ENCODE measurements at places on chromosomes 1 and 21. TPM values are rescaled to one million over a fixed set of nuclear protein-coding genes. Genes with fewer than 3 reads are reported as not detected.

DNA sequence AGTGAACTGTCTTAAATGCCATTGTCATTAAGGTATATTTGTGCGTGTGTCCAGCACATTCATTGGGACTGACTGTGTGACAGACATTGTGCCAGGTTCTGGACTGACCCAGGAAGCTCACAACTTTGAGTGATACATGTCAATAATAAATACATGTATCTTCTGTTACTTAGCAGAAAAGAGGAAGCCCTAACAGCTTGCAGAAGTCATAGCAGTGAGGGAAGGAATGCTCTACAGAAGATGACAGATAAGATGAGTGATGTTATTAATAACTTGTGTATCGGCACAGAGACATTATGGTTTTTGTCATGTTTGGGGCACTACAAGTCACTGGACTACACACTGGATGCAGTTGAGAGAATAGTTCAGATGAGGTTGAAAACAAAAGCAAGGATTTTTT lies 1.2 kb upstream of the SRSF11 start:
- DNase-seq, result no peak

DNA sequence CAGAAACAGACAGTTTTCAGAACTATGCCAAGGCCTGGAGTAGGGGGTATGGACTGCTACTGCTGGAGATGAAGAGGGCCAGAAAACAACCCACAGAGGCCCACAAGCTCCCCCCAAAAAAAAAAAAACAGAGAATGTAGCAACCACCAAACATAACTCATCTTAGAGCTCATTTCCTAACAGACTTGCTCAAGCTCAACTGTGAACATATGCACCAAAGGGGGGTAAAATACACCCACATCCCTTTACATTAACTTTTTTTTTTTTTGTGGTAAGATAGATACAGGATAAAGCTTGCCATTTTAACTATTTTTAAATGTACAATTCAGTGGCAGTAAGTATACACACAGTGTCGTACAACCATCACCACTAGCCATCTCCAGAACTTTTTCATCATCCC lies 36.0 kb downstream of the SEC16B start:
- DNase-seq, result no peak

GRCh38 chr1:163085904-163086268 lies 16.7 kb downstream of the RGS4 start:
- no peak for DNase-seq

Gene ARHGAP30
- total RNA-seq, result 260 TPM

- no peak for DNase-seq
These were observed 49.1 kb upstream of the DMRTB1 start for GRCh38 chr1:53410100-53410541.

- no peak for DNase-seq
These were observed 9.4 kb upstream of the HENMT1 start for GRCh38 chr1:108670131-108670773.

DNA sequence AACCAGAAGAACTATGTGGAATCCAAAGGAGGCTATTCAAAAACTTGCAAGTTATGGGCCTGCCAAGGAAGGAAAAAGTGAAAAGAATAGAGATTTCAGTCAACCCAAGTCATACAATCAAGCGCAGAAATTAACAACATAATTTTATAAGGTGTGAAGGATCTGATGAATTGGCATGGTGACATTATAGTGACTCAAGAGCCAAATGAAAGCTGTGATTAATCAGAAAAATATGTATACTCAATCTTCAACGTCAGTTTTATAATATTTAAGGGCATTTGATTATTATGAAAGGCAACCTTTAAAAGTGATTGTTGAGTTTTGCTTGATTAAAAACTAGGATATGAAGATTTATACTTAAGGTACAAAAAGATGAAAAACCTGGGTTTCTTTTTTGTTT lies 37.8 kb upstream of the THEM4 start:
- DNase-seq, result no peak

- DNase-seq, result peak; percentile 71
These were observed 57.4 kb downstream of the OLIG1 start for GRCh38 chr21:33127154-33127867.

DNA sequence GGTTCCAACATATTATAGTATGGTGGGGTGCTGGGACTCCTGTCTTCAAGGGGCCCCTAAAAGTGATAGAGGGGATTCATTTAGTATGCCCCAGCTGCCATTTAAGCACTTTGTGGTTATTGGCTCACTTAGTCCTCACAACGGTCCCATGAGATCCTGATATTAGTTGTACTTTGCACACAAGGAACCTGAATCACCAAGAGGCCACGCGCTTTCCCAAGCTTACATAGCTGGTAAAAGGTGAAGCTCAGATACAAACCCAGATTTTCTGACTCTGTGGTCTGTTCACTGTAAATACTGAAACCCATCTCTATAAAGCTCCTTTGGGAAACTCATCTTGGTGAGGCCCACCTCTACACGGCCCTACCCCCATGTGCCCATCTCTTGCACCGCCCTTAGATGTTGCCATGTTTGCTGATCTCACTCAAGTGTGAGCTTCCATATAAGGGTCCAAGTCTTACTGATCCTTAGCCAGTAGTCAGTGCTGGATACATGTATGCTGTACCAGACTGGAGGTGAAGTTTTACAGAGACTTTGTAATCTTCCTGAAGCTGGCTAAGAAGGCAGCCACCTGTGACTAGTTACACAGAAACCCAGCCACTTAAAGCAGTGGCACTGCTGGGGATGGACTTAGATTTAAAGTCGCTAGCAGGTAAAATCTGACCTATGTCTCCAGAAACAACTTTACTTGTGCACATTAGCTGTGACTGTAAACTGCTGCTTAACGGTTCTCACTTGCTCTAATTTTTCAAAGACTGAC lies 124.4 kb upstream of the HOOK1 start:
- no peak for DNase-seq

Gene ANGPTL3
- total RNA-seq, result not detected

DNA sequence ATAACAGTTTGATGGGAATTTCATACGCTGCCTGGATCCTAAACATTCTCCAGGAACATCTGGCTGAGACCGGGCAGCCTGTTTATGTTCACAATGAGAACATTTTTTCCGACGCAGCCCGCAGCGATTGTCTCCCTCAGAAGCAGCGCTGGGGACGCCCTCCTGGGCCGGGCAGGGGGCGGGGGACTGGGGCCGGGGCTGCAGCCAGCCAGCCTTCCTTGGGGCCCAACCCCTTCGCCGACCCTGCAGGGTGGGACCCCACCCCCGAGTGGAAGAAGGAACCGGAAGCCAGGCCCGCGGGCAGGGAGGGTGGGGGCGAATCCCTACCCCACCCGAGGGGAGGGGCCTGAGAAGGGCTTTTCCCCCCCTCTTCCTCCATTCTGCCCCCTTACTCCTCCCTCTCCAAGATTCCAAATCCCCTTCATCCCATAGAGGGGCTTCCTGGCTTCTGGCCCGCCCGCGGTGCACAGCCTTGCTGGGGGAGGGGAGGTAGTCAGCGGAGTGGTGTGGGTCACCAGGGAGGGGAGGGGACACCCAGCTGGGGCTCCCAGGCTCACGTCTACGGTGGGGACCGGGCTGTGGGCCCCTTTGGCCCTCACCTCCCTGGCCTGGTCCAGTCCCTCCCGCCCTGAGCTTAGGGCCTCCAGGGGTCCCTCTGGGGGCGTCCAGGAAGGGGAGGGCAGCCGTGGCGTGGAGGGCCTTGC lies 60.6 kb downstream of the WNT9A start:
- peak; percentile 35 for DNase-seq

Gene PPP1R12B
- total RNA-seq, result 27.7 TPM

DNA sequence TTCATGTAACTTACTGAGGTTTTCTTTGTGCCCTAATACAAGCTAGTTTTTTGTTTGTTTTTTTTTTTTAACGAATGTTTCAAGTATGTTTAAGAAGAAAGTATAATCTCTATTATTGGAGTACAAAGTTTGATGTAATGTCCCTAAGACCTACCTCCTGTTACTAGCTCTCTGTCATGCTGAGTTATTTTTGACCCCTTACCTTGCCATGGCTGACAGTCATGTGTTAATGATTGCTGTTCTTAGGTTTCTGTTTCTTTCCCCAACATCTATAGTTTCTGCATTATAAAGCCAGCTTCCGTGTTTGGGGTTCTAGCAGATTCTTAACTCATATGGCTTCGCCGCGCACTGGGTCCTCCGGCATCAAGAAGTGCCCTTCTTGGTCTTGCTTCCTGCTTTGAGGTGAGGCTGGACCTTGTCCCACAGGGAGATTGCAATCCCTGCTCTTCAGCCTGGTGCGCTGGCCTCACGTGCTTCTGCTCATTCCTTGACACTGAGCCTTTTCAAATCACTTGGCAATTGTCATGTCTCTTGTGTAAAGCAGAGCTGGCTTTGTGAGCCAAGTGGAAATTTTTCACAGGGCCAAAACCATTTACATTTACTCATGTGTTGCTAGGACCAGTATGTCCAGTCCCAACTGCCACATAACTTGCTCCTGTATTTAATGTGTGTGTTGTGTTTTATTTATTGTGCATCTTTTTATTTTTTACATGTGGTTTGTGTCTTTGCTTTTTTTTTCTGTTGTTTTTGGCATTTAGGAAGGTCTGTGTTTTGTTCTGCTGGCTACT lies 135.0 kb upstream of the COL6A1 start:
- DNase-seq, result no peak

GRCh38 chr1:55272994-55273393 lies 57.8 kb upstream of the USP24 start:
- DNase-seq, result no peak

Gene OR2L2
- total RNA-seq, result 0.06 TPM

GRCh38 chr1:227390525-227390924 lies 72.2 kb upstream of the CDC42BPA start:
- no peak for DNase-seq

DNA sequence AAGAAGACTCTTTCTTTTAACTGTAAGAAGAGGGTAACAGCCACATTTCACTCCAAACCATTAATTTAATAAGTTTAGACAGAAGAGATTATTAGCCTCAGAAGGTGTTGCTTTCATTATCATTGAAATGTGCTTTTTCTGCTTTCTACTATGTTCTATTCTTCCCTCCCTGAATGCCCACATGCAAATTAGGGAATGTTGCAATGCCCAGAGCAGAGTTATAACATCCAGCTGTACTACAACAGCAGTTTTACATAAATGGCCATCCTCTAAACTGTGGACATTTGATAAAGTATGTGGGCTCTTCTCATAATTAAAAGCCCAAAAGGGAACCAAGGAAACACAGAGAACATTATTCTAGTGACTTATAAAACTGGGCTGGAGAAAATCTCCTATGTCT lies 82.2 kb upstream of the SOD1 start:
- no peak for DNase-seq

DNA sequence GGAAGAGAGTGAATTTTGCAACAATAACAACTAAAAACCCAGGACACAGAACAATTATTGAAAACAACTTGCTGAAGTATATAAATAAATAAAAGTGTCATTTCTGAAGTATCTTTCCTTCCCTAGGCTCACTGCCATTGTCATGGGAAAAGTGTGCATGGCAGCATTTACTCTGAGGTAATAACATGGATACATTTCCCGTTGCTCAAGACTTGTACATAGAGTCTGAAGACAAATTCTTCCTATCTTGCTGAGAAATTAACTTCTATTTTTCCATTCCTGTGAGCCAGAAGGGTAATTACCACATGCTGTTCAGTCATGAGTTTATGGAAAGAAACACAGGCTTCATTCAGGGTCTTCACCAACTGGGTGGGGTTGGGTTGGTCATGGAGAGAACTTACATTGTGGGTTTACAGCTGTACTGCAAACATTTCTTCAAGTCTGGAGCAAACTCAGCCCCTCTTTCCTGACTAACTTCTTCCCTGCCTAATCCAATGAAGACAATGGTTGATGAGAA lies 32.2 kb downstream of the ST6GALNAC3 start:
- DNase-seq, result no peak

DNA sequence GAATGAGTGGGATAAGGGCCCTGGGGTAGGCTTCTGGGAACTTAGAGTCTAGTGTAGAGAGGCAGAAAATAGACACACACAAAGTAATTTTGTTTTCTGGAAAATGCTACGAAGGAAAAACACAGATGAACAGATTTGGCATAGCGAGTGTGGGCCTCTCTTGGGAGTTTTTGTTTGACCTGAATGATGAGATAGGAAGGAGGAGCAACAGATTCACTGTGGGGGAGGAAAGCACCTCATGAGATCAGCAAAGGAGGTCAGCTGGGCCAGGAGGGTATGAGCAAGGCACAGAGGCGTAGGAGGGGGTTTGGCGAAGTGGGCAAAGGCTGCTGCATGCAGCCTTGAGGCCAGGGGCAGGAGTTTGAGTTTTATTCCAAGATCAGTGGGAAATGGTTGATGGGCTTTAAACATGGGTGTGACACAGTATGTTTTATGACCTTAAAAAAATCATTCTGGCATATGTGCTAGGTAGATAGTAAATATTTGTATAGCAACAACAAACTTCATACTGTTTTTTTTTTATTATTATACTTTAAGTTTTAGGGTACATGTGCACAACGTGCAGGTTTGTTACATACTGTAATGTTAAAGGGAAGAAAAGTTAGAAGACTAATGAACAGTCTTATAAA lies 57.9 kb downstream of the FGGY start:
- no peak for DNase-seq

Gene EXOSC10
- 89.1 TPM for total RNA-seq

DNA sequence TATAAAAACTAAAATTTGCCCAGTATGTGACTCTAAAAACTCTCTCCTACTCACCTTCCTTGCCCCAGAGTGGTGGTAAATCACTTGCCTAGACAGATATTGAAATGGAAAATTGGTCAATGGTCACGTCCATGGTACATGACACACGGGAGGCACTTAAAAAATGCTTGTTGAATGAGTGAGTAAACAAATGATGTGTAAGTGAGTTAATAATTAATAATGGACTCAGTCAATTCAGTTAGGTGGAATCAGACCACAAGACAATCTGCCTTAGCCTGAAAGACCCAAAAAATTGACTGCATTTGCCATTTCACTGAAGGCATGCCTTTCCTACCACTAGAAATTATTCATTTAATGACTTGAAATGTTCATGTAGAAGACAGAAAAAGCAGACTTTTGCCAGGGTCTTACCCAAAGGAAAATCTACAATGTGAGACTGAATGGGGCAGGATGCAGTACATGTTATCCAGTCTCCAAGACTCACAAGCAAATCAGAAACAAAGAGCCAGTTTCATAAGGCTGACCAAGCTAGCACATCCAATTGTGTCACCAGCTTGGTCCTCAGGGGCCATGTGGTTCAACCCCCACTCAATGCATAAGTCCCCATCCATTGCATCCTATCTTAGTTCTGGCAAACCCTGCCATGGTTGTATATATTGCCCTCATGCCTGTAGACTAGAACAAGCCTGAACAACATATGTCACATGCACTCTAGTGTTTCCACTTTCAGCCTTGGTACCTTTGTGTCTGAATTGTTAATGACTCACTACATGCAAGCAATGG lies 73.6 kb downstream of the TBX15 start:
- no peak for DNase-seq

GRCh38 chr1:161440312-161440894 lies 64.9 kb upstream of the FCGR2A start:
- peak; percentile 88 for DNase-seq

GRCh38 chr1:153543736-153544135 lies 1.9 kb downstream of the S100A4 start:
- DNase-seq, result no peak

Data from activated naive CD8-positive, alpha-beta T cell treated with anti-CD3 and anti-CD28 coated beads, Interleukin-2, amount 10 ng/mL, durations not matched to agents 7 days and 5 days (primary cell).